ENCODE measurements at places on chromosomes 13 and 19.

DNA sequence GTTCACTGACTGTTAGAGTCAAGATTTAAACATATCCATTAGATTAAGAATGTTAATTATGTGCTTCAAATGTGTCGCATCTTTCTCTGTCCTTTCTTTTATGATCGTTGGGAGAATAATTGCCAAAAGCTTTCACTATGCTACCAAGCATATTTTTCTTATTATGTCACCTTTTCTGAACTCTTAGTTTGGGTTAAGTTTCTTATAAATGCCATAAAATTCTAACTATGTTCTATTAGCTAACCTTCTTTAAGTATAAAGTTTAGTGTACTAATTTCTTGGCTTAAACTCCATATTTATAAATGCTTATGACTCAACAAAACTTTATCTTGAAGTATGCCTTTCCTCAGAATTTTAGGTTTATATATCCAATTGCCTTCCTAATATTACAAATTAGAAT lies 1759.4 kb downstream of the PCDH9 start:
- no peak for DNase-seq

DNA sequence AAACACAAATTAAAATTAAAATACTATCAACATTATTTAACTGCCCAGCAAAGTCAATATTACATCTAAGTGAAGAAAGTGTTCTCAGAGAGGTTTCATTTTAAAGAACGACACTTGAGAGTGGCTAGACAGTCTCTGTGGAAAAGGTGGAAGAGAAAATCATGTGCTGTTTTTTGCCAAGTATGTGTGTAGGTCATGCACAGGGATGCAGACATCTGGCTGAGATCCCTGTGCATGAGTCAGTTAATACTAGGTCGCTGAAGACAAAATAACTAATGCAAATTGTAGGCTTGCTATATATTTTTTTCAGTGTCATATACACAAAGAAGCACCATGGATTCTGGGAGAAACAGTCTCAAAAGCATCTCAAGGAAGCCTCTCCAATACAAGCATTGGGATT lies 44.3 kb upstream of the ENOX1 start:
- no peak for DNase-seq

GRCh38 chr19:28475525-28475924 lies 737.4 kb downstream of the UQCRFS1 start:
- DNase-seq = no peak

DNA sequence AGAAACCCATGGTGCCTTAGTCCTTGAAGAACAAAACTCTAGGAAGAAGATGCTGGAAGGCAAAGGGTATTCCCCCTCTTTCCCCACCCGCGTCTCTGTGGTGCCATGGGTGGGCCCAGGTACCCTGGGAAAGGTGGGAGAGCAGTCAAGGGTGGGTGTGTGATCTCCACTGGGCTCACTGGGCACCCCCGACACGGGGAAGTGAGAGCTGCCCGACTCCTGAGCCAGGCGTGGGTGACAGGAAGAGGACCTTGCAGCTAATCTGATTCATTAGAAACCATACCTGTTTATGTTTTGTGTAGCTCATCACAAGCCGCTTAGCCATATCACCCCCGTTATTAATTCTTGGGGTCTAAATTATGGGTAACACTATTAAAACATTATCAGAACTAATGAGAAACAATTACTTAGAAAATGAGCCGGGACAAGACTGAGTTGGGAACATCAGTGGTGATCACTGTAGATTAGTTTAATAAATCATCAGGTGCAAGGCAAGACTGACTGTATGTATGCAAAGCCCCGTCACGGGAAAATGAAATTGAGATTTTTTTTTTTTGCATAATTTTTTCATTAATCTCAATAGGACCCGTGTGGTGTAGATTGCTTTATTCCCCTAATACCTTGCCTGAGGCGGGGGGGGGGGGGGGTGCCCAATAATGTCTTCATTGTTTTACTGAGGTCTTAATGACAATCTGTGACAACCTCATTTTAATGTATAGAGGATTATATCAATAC lies 77.3 kb downstream of the ZIC5 start:
- DNase-seq = no peak

DNA sequence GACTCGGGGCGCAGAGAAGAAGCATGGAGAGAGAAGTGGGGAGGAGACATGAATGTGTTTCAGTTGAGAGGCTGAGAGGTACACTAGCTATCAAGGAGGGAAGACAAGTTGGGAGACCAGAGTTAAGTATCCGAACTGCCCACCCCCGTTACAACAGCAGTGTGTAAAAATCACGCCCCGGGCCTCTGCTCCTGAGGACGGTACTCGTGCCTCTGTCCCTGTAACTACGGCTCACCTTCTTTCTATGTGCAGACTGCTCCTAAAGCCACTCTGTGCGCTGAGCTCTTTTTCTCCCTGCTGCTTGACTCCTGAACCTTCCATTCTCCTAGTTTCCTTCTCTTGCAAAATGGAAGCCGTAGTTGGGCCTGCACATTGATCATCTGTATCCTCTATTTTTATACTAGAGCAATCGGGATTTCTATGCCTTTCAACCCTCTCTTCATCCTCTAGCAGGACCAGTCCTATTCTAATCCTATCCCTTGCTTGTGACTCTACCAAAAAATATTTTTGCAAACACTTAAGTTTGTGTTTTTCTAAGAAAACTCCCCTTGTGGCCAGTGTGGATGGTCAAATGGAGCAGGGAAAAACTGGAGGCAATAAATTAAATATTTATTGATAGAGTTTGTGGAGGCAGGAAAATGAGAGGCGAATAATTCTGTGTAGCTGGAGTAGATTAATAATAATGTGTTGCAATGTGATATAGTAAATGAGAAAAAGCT lies 569 bp downstream of the POLR1D start:
- no peak for DNase-seq
